Stimulated activated CD4-positive, alpha-beta T cell treated with anti-CD3 and anti-CD28 coated beads, Interleukin-15, amount 100 ng/mL, for 48 hours (primary cell): ENCODE measurements at places on chromosomes 3 and 15.

DNA sequence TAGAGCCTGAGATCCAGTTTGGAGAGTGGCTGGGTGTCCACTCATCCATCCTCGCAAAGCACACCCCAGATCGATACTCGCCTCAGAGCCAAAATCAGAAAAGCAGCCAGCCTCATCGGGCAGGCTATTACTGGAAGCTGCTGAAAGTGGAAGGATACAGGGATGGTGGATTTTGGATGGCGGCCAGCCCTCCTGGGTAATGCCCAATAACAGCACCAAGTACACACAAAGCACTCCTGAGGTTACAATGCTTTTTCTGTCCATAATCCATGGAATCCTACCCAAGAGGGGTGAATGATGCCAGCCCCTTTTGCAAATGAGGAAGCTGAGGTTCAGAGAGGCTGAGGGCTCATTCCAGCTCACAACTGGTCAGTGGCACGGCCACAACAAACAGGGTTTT is 93.1 kb upstream of the SLC6A11 start:
- DNase-seq: no peak

GRCh38 chr15:101006931-101007691 is 88.0 kb downstream of the LRRK1 start:
- DNase-seq: peak; percentile 49

GRCh38 chr15:70703096-70703878 is 60.1 kb downstream of the UACA start:
- no peak for DNase-seq

DNA sequence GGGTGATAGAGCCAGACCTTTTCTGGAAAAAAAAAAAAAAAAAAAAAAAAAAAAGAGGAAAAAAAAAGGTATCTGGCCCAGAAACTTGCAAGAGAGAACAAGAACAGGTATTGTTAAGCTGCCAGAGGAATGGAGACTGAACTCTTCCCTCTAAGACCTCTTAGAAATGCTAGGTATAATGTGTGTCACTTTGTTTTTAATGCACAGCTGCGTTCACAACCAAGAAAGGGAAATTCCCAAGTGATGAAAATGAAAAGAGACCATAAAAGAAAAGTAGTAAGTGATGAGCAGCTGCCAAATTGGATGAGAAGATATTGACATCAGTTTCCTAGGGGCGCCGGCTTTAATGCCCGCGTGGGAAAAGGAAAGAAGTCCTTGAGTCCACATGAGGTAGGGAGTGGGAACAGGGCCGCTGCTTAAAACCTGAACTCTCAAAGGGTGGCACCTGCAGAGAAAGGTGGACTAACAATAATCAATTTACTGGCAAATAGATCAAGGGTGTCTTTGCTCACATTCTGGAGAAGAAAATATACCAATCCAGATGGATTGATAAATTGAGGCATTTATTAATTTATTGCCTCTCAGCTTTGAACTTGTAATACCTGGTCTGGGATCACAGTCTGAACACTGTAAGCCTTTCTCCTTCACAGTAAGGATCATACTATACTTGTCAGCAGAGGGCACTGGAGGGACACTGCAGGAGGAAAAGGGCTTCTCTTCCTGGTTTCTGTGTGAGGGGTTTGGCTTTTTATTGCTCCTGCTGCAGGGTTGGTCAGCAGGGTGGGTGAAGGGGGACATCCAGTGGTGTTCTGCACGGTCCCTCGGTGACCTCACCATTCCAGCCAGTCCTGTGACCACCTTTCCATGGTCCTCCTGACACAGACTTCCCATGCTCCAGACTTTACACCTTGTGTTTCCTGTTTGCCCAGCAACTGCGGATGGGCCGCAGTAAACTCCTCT is 131.6 kb downstream of the AQP9 start:
- DNase-seq: peak; percentile 8

- DNase-seq: no peak
These were observed 23.6 kb downstream of the RASGRP1 start for GRCh38 chr15:38541026-38541425.

DNA sequence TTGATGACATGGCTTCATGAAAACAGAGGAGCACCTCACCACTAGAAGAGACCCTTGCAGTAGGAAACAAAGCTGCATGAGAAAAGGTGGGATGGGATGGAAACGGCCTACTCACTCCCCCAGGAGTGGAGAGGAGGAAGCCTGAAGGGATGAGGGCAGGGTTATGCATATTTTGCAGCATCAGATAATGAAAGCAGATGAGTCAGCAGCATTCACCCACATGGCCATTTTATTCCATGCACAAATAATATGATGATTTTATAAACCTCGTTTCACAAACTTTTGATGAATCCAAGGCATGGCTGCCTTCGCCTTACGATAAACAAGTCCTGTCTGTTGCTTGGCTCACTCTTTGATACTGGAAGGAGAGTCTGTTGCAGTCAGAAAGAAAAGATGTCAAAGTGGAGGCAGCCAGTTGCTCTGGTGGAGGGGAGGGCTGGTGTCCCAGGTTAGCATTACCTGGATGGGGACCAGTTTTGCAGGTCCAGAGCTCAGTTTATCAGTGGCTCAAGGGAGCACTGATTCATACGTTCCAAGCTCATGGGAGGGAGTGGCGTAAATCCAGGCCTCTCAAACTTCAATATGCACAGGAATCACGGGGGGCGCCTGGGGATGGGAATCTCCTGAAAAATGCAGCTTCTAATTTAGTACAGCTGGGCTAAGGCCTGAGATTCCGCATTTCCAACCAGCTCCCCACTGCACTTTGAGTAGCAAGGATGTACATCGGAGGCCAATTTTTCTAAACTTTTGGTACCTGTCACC is 9.2 kb upstream of the EHD4 start:
- no peak for DNase-seq

- DNase-seq: no peak
These were observed 7.3 kb upstream of the C15orf39 start for GRCh38 chr15:75194397-75194796.

DNA sequence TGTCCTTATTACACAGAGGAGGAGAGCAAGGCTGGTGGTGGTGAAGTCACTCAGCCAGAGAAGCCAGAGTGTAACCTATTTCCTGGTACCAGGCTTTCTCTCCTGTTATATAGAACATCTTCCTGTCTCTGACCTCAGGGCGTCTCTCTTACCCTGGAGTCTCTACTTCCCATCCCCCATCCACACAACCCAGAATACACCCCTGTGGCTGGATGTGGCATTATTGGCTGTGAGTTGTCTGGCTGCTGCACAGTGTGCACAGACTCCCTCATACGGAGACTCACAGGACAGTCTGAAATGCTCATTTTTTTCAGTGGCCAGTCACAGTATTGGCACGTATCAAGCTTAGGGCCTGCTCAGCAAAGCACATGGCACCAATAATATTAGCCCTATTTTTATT is 8.6 kb downstream of the PODXL2 start:
- no peak for DNase-seq

- no peak for DNase-seq
These were observed 234.7 kb upstream of the PLSCR5 start for GRCh38 chr3:146839727-146840375.

- no peak for DNase-seq
These were observed 65.9 kb upstream of the PAQR5 start for GRCh38 chr15:69232765-69233164.
